ENCODE measurements at places on chromosomes 3 and 15. TPM values are rescaled to one million over a fixed set of nuclear protein-coding genes. Genes with fewer than 3 reads are reported as not detected.

- no peaks in the 10 kb centered on the region for H3K27me3 ChIP-seq
- peak overlapping the region; percentile 77 for H3K27ac ChIP-seq
- no peaks in the 10 kb centered on the region for H3K36me3 ChIP-seq
- H3K4me1 ChIP-seq, result peaks cover 5% of the 10 kb centered on the region
- peak overlapping the region; percentile 85 for H3K4me3 ChIP-seq
- DNase-seq, result no peak
Observed at GRCh38 chr3:15207836-15208504, 1.9 kb downstream of the CAPN7 start.

GRCh38 chr15:53378096-53378800 lies 381.2 kb downstream of the WDR72 start:
- H3K4me1 ChIP-seq, result no peaks in the 10 kb centered on the region
- no peak overlapping the region for H3K4me3 ChIP-seq
- DNase-seq, result no peak
- H3K27me3 ChIP-seq, result no peaks in the 10 kb centered on the region
- no peak overlapping the region for H3K27ac ChIP-seq

DNA sequence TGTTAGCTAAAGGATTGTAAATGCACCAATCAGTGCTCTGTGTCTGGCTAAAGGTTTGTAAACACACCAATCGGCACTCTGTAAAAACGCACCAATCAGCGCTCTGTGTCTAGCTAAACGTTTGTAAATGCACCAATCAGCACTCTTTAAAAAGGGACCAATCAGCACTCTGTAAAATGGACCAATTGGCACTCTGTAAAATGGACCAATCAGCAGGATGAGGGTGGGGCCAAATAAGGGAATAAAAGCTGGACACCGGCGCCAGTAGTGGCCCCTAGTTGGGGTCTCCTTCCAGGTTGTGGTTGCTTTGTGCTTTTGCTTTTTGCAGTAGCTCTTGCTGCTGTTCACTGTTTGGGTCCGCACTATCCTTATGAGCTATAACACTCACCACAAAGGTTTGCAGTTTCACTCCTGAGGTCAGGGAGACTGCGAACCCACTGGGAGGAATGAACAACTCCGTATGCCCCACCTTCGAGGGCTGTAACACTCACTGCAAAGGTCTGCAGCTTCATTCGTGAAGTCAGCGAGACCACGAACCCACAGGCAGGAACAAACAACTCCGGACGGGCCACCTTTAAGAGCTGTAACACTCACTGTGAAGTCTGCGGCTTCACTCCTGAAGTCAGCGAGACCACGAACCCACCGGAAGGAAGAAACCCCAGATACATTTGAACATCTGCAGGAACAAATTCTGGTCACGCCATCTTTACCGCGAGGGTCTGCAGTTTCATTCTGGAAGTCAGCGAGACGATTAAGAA lies 1.1 kb upstream of the SUCLG2 start:
- H3K27ac ChIP-seq, result peak overlapping the region; percentile 70
- peaks cover 14% of the 10 kb centered on the region for H3K4me1 ChIP-seq
- no peaks in the 10 kb centered on the region for H3K36me3 ChIP-seq
- no peaks in the 10 kb centered on the region for H3K27me3 ChIP-seq
- H3K4me3 ChIP-seq, result no peak overlapping the region
- peak; percentile 34 for DNase-seq

Gene SLC30A4
- total RNA-seq, result 1.2 TPM
